HFFc6 (cell line): ENCODE measurements at places on chromosomes 16 and 17.

DNA sequence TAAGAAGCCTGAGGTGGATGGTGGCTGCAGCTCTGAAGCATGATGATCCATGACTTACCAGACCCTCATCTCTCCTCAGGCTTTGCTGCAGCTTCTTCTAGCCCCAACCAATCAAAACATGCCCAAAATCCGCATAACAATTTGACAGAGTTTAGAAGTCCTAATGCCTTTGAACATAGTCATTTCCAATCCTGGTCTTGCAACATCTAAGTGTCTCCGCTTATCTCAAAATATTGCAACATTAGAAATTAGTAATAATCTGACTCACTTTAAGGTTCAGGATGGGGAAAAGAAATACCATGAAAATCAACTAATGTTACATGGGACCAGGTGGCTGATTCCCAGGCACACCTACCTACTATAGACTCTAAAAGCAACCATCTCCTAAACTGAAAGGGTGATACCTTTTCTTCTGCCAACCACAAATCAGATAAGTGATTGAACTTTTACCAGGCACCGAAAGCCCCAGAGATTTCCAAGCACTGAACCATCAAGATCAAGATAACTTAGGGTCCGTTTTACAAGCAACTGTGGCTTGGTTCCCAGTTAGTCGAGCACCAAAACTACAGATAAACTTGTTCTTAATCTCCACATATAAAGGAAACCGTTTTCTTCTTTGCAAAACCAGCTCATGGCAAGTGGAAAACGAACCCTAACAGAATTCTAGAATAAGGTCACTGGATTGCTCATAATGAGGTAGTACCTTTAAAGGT is 14.0 kb downstream of the ERN1 start:
- peak; percentile 84 for DNase-seq

DNA sequence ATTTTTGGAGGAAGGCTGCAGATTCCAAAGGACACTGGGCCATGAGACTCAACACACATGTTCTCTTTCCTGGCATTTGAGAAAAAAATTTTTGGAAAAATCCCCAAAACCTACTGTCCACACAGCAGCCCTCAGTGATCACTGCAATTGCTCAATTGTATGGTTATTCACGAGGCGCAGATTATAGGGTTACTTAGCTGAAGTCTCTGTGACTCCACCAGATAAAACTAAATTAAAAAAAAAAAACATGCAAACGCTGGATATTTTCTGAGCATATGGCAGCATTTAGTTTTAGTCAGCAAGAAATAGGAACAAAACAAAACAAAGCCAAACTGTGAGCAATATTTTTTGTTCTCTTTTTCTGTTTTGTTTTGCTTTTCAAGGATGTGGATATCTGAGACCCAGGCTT is 83.8 kb upstream of the FAM20A start:
- no peak for DNase-seq

GRCh38 chr17:4959261-4959965 is 8.2 kb downstream of the SPAG7 start:
- no peak for DNase-seq

DNA sequence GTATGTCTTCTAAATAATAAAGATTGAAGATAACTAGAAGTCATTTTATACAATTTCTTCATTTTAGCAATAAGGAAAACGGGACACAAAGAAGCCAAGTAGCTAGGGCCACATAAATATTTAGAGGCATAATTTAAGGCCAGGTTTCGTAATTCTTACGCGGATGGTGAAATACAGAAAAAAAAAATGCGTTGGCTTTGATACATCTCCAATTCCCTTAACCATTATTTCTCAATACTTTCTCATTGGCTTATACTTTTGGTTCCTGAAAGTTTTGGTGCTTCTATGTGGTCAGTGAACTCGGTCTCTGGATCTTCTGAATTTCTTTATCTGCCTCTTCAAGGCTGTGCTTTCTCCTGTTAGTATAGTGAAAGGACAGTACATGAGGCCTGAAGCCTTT is 888.1 kb downstream of the KCNJ2 start:
- no peak for DNase-seq

DNA sequence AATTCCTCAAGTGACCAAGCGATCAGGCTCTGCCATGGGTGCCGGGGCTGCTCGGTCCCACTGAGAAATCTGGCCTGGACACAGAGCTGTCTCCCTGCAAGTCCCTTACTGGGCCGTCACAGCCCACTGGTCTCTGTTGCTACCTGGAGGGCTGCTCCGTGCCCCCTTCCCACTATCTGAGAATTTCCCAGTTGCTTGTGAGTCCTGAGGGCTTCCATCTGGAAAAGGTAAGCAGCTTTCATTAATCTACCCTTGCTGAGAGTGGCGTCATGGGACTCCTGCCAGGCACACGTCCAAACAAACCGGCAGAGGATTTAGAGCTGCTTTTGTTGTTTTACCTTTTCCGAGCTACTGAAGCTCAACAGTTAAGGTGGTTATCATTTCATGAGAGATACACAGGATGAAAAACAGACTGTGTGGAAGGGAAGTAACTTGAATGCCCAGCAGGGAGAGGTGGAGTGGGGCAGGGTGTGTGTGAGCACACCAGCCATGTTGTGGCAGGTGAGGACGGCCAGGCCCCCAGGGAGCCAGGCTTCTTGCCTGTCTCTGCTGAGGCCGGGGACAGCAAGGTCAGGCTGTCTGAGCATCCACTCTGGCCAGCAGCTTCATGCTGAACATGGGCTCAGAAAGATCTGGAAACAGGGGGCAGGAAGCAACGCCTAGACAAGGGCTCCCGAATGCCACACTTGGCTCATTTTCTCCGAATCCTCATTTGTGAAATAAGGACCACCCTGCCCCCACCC is 50.6 kb downstream of the GTF3C1 start:
- no peak for DNase-seq

DNA sequence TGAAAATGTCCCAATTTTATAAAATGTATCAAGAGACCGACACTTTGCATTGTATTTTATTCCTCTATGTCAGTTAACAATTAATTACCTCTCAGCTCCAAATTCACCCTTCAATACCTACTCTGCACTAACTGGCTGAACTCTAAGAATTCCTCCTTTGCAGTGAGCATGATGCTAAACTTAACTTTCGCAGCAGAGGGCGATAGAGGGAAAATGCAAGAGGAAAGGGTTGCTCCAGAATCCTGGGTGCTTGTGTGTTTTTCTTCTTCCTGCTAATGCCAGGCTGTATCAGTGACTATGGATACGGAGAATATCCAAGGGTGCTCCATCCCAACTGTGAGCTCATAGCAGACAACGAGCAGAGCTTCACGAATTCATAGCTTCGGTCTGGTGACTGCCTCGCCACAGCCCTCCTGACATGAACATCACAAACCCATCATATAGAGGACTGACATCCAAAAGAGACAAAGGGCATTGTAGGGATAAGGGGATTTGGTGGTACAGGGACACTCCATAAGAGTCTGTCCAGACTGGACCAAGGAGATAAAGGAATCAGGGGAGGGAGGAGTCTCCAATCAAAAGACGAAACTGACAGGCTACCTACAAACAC is 172.9 kb downstream of the STX8 start:
- peak; percentile 23 for DNase-seq

DNA sequence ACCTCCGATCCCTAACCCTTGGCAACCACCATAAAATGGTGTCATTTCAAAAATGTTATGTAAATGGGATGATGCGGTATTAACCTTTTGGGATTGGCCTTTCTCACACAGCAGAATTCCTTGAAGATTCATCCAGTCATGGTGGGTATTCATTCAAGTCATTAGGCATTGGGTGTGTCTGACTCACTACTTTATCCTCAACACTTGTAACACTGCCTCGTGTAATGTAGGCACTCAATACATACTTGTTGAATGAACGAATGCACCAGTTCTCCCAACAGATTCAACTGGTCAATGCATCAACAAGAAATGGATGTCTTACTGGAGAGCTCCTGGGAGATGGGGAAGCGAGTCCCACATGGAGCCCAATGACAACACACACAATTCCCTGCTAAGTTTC is 21.8 kb upstream of the GAN start:
- DNase-seq, result no peak

GRCh38 chr16:90050969-90051368 is 26.2 kb downstream of the PRDM7 start:
- no peak for DNase-seq

- no peak for DNase-seq
Measured at GRCh38 chr16:12439399-12440227, 364.1 kb downstream of the CPPED1 start.

GRCh38 chr16:59259074-59259949 is 525.2 kb upstream of the GOT2 start:
- no peak for DNase-seq

GRCh38 chr17:42937712-42938596 is 26.3 kb downstream of the AARSD1 start:
- DNase-seq, result peak; percentile 63

DNA sequence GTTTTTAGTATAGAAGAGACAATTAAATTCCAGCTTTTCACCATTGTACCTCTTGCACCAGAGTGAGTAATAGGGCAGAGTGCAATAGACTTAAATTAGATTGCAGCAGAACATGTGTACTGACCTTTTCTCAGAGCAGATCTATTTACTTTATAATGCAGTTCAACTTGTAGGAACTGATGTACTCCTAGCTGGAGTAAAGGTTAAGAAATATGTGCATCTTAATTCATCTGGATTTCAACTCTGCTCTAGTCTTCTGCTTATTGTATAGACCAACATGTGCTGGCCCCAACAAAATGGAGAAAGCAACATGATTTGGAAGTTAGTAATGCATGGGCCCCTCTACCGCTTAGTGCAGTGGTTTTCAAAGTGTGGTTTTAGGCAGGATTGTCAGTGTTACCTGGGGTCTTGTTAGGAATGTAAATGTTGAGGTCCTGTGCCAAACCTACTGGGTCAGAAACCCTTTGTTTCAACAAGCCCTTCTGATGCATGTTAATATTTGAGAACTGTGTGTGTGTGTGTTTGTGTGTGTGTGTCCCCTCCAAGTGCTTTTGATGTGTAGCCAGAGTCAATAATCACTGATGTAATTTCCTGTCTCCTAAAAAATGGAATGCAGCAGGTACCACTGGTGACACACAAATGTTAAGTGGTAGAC is 138.6 kb downstream of the TOX3 start:
- DNase-seq, result no peak

- DNase-seq, result no peak
Measured at GRCh38 chr16:86968866-86969265, 348.3 kb downstream of the C16orf95 start.

DNA sequence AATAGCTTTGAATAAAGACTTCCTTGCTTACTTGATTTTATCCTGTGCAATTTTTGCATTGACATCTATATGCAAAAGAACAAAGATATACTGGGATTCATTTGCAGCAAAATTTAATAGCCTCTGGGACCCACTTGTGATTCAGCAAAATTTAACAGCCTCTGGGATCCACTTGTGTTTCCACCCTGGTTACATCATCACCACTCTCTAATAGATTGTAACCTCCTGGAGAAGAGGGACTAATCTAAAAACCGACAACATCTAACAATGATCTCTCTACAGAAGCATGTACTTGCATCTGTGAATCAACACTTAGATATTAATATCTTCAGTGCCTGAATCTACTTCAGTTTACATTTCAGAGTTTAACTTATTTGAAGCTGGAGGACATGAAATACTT is 202.0 kb upstream of the CPHXL start:
- DNase-seq, result no peak

- DNase-seq, result no peak
Measured at GRCh38 chr17:72719578-72720493, 372.7 kb downstream of the SLC39A11 start.

GRCh38 chr17:57487573-57487972 is 231.2 kb downstream of the MSI2 start:
- no peak for DNase-seq

GRCh38 chr16:55530316-55530856 is 21.5 kb downstream of the LPCAT2 start:
- no peak for DNase-seq

- DNase-seq, result no peak
Measured at GRCh38 chr16:85759136-85759535, 8.2 kb upstream of the C16orf74 start.

- peak; percentile 95 for DNase-seq
Measured at GRCh38 chr17:17511881-17512858, 16.0 kb upstream of the RASD1 start.

- no peak for DNase-seq
Measured at GRCh38 chr17:66123163-66123562, 68.8 kb downstream of the CEP112 start.

- peak; percentile 69 for DNase-seq
Measured at GRCh38 chr16:68528686-68529379, 10.3 kb upstream of the ZFP90 start.

DNA sequence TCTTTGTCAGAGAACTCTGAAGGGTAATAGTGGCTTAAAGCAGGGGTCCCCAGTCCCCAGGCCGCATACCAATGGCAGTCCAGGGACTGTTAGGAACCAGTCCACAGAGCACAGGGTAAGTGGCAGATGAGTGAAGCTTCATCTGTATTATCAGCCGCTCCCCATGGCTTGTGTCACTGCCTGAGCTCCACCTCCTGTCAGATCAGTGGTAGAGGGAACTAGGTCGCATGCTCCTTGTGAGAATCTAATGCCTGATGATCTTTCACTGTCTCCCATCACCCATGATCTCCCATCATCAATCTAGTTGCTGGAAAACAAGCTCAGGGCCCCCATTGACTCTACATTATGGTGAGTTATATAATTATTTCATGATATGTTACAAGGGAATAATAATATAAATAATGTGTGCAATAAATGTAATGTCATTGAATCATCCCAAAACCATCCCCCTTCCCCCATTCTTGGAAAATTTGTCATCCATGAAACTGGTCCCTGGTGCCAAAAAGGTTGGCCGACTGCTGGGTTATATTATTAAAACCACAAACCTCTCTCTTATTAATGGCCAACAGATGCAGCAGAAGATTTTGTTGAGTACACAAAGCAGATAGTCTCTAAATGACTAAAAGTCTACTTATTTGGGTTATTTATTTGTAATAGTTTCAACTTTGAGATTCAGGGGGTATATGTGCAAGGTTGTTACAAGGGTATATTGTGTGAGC is 782.7 kb downstream of the CDH11 start:
- DNase-seq, result peak; percentile 91

DNA sequence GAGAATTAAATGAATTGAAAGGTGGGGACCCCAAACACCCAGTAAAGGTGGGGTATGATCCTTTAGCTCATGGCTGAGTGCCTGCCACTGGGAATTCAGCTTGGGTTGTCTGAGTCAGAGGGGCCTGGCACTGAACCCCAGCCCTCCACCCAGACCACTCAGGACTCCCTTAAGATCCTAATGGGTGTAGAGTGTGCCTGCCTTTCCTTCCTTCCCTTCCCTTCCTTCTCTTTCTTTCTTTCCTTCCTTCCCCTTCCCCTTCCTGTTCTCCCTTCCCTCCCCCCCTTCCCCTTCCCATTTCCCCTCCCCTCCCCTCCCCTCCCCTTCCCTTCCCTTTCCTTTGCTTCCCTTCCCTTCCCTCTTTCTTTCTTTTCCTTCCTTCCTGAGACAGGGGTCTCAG is 29.9 kb upstream of the GNA13 start:
- DNase-seq, result no peak

DNA sequence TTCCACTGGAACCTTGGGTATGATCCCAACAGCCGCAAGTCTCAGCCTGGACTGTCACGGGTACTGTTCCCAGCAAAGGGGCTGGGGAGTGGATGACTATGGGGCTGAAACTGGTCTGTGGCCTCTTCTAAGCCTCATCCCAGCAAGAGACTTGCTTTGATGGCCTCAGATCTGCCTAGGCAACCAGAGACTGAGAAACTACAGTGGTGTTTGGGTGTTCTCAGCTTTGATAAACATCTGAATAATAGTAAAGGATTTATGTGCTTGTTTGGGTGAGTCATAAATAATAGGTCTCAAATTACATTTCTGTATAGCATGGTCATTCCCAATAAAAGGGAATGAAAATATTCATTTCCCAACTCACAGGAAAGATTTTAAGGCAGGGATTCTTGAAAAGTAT is 30.2 kb upstream of the ULK2 start:
- peak; percentile 93 for DNase-seq
